Activated naive CD8-positive, alpha-beta T cell treated with anti-CD3 and anti-CD28 coated beads, Interleukin-2, amount 50 U/mL, for 24 hours (primary cell): ENCODE measurements at places on chromosomes 13 and 19.
A peak's percentile ranks its signal among the peaks of the same experiment; 100 is the strongest.

GRCh38 chr19:5001615-5002014 lies 32.7 kb downstream of the KDM4B start:
- DNase-seq, result peak; percentile 46

GRCh38 chr19:8113017-8113416 lies 36.4 kb downstream of the FBN3 start:
- no peak for DNase-seq

GRCh38 chr19:41421314-41421713 lies 5.9 kb downstream of the B3GNT8 start:
- no peak for DNase-seq

DNA sequence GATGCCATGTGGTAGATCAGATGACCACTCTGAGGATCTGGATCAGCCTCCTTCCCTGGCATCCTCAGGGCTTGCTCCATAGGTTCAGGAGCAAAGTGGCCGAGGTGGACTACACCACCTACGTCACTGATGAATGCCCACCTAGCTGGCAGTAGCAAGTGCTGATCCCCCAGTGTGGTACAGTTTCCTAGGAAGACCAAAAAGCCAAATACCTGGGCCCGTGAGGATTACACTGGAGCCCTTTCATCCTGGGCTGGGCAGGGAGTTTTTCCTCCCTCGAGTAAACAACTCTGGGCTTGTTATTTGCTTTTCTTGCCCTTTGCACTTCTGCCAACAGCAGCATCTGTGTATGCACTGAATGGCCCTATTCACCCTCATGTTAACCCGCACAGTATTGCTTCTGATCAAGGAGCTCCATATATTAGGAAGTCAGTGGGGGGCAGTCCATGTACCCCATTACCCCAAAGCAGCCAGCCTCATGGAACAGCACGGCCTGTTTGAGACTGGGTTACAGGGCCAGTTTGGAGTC lies 3.3 kb upstream of the MYADM start:
- no peak for DNase-seq

DNA sequence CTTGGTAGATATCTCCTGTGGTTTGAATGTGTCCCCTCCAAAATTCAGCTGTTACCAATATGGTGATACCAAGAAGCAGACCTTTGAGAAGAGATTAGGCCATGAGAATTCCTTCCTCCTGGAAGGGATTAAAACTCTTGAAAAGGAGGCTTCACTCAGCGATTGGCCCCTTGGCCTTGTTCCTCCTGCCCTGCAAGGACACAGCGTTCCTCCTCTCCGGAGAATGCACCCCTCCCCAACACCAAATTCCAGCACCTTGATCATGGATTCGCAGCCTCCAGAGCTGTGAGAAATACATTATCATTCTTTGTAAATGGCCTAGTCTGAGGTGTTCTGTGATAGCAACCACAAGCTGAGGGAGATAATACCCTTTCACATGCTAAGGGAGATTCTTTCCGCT lies 34.5 kb upstream of the ARHGEF7 start:
- DNase-seq, result no peak

- DNase-seq, result no peak
Measured at GRCh38 chr13:45433381-45433790, 15.2 kb upstream of the SLC25A30 start.

DNA sequence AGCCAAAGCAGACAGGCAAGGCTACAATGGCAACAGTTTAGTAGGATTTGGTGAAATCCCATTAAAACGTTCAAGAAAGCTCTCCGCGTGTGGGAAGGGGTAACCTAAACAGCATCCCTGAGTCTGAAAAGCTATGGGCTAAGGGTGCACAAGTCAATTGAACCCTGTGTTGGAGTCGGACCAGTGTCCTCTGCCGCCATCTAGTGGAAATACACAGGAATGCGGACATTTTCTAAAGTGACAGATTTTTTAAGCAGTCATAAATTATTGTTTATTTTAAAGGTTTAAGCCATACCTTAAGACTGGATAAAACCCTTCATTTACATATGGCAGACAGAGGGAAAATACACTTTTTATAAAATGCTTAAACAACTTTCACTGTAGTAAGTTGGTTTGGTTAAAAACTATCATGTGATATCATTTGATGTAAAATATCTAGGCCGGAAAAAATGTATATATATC lies 26.5 kb upstream of the LSM14A start:
- DNase-seq, result peak; percentile 51

DNA sequence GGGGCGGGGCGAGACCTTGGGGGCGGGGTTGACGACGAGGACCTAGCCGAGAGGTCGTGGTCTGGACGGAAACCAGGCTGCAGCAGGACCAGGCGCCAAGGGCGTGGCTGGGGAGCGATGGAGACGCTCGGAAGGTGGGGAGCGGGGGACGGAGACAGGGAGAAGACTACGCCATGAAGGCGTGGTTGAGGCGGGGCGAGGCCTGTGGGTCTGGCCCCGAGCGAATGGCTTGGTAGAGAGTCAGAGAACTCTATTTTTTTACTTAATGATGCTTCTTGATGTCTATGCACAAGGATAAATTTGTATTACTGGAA lies 674 bp upstream of the FBXL12 start:
- no peak for DNase-seq

DNA sequence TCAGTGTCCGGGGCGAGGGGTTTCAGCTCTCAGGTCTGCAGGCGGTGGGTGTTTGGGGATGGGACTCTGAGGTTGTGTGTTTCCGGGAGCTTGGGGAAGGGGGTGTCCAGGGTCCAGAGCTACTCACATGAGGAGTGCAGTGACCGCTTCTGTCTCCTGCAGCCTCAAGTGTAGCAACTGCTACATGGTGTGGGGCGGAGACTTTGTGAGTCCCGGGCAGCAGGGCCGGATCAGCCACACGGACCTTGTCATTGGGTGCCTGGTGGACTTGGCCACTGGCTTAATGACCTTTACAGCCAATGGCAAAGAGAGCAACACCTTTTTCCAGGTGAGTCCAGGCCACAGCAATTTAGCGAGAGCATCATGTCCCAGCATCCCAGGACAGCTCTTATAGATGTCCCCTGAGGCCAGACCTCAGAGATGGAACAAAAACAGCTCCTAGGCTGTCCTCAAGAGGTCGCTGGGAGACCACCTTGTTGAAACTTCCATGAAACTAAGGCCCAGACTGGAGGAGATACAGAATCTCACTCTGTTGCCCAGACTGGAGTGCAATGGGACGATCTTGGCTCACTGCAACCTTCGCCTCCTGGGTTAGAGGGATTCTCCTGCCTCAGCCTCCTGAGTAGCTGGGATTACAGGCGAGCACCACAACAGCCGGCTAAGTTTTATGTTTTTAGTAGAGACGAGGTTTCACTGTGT lies 44.9 kb downstream of the RYR1 start:
- DNase-seq, result no peak

DNA sequence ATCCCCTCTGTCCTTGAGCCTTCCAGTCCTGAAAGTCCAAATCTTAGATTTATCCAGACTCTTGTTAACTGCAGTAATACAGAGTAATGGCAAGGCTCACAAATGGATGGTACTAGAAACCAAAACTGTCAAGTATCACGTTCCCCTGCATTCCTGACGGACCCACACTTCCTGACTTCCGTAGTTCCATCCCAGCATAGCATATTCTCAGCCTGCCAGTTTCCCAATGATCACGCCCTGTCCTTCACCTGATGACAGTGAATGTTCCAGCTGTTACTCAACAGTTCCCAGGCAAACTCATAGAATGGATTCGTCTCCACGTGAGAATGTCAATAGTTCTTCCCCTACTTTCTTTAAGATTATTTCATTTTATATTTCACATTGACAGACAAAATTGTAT lies 33.6 kb downstream of the SLC7A1 start:
- no peak for DNase-seq

DNA sequence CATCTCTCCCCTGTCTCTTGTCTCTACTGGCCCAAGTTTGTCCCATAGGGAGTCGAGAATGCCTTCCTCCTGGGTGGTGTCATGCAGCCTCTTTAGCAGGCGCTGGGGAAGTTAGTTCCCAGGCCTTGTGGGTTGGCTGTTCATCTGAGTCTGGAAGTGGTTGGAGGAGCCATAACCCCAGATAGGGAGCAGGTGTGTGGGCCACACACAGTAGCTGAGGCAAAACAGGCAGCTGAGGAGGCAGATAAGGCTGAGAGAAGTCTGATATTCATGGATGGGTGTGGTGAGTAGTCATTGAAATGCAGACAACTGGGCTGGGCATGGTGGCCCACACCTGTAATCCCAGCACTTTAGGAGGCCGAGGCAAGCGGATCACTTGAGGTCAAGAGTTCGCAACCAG lies 40.9 kb upstream of the KPNA3 start:
- no peak for DNase-seq

DNA sequence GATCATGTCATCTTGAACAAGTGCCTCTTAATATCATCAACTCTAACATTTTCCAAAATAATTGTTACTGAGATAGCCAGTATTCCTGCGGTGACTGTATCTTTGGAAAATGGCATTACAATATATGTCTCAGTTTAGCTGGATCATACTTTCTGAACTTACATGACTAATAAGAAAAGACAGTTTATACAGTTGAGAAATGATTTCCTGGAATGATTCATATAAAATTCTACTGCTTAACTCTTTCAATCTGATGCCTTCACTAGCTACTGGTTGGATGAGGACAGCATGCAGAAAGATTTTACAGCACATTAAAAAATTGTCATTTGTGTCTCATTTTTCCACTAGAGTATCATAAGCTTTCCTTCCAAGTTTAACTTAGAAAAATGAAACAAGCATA lies 302.1 kb downstream of the PCDH17 start:
- DNase-seq, result no peak

DNA sequence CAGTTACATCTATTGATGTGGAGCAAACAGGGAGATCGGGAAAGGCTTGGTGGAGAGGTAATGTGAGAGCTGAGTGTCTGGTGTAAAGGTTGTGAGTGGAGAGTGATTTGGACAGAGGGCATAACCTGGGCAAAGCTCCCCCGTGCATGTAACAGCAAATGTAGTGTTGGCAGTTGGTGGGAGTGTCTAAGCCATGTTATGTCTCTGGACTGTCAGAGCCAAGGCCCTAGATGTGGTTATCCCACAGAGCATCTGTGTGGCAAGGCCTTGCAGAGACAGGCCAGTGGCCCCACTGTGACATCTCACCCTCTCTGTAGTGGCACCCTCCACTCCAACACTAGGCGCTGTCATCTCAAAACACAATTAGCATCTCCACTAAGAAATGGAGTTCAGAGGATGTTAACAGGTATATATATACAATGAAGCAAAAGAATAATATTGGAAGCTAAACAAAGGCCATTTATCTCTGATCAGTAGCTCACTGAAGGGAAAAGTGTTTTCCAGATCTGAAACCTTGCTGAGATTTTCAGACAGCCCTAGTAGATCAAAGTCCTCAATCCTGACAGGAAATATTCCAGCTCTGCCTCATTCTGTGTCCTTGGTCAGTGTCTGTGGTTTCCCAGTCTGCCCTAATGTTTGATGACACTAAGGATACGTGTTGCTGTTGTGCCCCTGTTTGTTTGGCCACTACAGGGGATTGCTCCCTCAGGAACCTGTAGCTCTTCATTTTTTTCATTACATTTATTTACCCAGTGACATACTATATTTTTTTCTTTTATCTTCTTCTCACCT lies 20.2 kb downstream of the POLR1D start:
- DNase-seq, result no peak

- no peak for DNase-seq
Measured at GRCh38 chr13:97069050-97069815, 75.0 kb upstream of the OXGR1 start.

GRCh38 chr19:10927730-10928562 lies 493 bp downstream of the YIPF2 start:
- DNase-seq, result peak; percentile 14

DNA sequence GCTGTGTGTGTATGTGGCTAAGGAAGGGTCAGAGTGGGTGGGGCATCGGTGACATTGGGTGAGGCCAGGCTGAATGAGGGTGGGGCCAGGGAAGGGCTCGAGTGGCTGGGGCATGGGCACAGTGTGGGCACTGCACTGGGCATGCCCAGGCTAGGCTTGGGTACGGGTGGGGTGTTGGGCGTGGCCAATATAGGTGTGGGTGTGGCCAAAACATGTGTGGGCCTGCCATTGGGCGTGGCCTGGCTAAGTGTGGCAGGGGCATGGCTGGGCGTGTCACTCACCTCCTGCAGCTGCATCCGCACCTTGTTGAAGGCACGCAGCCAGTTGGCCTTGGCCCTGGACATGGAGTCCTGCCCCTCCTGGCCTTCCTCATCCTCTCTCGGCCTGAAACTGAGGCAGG lies 33.2 kb downstream of the UNC13A start:
- peak; percentile 18 for DNase-seq

GRCh38 chr19:2798733-2799132 lies 13.4 kb downstream of the THOP1 start:
- no peak for DNase-seq

DNA sequence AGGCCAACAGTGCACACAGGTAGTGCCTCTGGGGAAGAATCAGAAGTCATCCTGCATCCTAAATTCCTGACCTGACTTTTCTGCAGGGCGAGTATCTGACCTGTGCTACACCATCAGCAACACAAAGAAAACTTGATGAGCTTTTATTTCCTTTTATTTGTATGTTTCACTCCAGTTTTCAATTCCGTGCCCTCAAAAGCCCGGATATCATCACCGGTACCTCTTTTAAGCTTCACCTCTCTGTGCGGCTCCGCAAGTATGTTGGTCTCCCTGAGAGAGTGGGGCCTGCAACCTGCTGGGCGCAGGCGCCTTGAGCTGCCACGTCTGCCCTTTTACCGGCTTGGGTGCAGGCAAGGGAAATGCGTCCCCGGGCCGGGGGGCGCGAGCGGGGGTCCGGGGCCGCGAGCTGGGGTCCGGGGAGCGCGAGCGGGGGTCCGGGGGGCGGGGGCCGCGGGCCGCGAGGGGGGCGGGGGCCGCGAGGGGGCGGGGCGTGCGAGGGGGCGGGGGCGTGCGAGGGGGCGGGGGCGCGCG lies 4.3 kb upstream of the DUXA start:
- no peak for DNase-seq

DNA sequence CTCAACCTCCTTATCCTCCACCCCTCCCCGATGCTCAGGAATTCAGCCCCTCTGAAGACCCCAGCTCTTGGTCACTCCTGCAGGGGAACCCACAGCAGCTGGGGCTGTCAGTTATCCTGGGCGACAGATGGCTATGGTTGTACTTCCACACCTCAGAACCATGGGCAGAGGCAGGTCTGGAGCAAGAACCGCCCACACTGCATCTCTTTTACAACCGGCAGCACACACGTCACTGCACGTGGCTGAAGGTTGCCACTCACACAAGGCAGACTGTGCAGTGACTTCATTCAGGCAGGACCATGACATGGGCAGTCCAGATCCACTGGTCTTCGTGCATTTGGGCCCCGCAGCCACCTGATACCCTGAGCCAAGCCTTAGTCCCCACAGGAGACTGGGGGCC lies 21.5 kb upstream of the SDHAF1 start:
- no peak for DNase-seq

GRCh38 chr19:2236314-2237050 lies at the start of the genes PLEKHJ1 and SF3A2:
Gene PLEKHJ1, minus strand, starts transcription at chr19:2236329. Its CDS starts 81 bp downstream, at chr19:2236248.
Gene SF3A2, plus strand, starts transcription at chr19:2236824. Its CDS starts 6,595 bp downstream, at chr19:2243419.
- DNase-seq, result peak; percentile 98

DNA sequence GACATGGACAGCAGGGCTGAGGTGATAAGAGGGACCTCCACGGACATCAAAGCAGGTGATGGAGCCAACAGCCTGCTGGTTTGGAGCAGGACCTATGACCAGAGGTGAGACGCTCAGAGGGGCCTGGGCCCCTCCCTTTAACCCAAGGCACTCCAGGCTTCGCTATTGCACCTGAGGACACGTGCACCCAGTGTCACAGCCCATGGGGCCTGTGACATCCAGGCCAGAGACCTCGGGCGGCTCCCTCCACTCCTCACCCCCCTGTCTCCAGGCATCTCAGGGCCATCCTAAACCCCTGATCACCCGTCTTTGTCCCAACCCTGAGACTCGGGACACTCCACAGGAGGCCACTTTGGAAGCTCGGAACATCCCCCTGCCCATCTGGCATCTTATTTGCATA lies 12.9 kb downstream of the ADGRE5 start:
- no peak for DNase-seq
